ENCODE measurements at places on chromosomes 5 and 9.
A peak's percentile ranks its signal among the peaks of the same experiment; 100 is the strongest.

- no peak for DNase-seq
These were observed 61.1 kb downstream of the FRMD3 start for GRCh38 chr9:83477120-83477519.

- no peak for DNase-seq
These were observed 127.1 kb downstream of the DIRAS2 start for GRCh38 chr9:90515510-90515909.

DNA sequence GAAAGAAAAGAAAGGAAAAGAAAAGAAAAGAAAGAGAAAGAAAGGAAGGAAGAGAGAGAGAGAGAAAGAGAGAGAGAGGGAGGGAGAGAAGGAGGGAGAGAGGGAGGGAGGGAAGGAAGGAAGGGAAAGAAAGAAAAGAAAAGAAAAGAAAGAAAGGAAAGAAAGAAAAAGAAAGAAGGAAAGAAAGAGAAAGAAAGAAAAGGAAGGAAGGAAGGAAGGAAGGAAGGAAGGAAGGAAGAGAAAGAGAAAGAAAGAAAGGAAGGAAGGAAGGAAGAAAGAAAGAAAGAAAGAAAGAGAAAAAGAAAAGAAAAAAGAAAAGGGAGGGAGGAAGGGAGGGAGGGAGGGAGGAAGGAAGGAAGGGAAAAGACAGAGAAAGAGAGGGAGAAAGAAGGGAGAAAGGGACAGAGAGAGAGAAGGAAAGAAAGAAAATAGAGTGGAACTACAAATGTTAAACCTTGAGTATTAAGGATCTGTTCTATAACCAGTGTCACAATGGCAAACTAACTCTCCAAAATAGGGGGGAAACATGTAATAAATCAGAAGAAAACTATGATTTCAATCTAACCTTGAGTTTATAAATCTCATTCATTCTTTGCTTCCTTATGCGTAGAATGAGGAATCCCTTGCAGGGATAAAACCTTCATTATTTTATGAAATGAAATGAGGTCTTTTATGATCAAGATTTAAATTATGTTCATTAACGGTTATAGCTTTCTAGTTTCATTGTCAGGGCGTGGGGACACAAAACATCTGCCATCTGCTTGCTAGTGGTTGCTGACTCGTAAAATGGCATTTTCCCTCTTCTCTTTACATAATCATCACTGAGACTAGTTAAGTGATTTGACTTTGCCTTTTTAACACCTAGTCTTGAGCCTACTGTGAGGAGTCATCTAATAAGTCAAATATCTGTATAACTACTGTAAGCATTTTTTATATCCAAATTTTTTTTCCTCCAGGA, 40.7 kb upstream of the RAD23B start:
- DNase-seq: peak; percentile 12

- no peak for DNase-seq
These were observed 13.5 kb upstream of the MELK start for GRCh38 chr9:36559036-36559695.

DNA sequence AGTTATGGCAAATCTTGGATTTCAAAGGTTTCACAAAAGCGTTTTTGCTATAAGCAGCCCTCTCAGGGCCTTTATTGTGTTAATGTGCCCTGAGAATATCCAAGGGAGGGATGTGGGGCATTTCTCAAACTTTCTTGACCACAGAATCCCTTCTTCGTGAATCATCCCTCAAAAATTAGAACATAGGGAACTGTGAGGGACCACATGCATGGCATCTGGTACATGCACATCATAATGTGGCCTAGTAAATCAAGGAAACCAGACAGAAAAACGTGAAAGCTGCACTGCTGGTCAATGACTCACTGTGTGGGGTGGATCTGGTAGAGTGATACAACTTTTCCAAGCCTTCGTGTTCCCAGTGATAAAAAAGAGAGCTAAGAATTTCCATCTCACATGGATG, 22.4 kb downstream of the DDX31 start:
- no peak for DNase-seq

All from activated CD4-positive, alpha-beta T cell treated with anti-CD3 and anti-CD28 coated beads, Interleukin-2, Interleukin-6, amounts not matched to agents 100 ng/mL and 50 ng/mL, durations not matched to agents 16 hours and 8 hours (primary cell).